Mucosa of gallbladder (tissue), 1 donor: ENCODE measurements at places on chromosomes 7 and 10.
A peak's percentile ranks its signal among the peaks of the same experiment; 100 is the strongest.

DNA sequence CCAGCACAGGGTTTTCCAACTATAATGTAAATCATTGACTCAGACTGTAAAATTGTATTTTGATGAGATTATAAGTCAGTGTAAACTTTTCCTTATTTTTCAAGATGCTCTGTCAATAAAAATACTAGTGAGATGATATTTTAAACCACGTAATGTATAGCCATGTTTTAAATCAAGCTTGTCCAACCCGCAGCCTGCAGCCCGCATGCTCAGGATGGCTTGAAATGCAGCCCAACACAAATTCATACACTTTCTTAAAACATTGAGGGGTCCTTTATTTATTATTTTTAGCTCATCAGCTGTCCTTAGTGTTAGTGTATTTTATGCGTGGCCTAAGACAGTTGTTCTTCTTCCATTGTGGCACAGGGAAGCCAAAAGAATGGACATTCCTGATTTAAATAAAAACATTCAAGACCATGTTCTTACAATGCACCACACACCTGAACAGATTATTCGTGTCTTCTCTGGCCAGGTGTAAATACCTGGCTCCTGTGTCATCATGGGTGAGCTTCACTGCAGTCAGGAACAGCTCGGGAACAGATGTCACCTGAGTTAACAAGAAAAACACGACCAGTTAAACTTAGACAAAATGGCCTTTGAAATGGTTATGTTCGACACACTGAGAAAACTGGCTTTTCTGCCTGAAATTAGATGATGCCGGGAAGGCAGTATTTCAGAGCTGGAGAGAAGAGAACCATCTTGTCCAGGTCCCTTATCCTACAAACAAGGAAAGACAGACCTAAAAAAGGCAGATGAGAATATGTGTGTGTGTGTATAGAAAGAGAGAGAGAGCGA lies 5.9 kb downstream of the PITRM1 start:
- DNase-seq: no peak

- no peak for DNase-seq
Measured at GRCh38 chr10:104349623-104350126, 4.0 kb upstream of the CFAP58 start.

DNA sequence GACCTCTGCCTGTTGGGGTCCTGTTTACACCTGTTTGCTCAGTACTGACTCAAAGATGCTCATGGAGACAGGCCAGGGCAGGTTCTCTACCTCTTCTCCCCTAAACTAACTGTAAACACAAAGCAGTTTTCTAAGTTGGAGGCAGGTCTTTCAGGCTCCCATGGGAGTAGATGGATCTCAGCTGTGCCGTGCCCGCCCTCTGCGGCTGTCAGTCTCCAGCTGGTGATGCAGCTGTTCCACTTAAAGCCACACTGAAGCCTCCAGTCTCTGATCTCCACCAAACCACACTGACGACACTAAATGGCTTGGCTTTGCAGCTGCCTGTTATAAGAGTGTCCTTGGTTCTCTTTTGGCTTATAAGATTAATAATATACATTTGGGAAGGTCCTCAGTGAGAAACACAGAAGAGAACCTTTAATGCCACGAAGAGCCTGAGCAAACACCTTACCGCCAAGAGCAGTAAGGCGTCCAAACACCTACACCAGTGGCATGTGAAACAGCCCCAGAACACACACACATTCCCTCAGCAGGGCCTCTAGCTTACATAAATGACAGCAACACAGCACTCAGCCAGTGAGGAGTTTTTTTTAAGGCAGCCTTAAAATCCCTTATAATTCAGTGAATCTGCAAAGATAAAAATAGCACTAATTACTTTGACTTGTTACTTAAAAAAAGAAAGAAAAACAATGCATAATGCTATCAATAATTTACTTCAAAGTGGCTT lies 60.4 kb upstream of the KCNIP2 start:
- no peak for DNase-seq

- no peak for DNase-seq
Measured at GRCh38 chr7:34080513-34080912, 175.2 kb downstream of the BMPER start.

GRCh38 chr10:78905957-78906308 lies 162.8 kb upstream of the ZMIZ1 start:
- no peak for DNase-seq

DNA sequence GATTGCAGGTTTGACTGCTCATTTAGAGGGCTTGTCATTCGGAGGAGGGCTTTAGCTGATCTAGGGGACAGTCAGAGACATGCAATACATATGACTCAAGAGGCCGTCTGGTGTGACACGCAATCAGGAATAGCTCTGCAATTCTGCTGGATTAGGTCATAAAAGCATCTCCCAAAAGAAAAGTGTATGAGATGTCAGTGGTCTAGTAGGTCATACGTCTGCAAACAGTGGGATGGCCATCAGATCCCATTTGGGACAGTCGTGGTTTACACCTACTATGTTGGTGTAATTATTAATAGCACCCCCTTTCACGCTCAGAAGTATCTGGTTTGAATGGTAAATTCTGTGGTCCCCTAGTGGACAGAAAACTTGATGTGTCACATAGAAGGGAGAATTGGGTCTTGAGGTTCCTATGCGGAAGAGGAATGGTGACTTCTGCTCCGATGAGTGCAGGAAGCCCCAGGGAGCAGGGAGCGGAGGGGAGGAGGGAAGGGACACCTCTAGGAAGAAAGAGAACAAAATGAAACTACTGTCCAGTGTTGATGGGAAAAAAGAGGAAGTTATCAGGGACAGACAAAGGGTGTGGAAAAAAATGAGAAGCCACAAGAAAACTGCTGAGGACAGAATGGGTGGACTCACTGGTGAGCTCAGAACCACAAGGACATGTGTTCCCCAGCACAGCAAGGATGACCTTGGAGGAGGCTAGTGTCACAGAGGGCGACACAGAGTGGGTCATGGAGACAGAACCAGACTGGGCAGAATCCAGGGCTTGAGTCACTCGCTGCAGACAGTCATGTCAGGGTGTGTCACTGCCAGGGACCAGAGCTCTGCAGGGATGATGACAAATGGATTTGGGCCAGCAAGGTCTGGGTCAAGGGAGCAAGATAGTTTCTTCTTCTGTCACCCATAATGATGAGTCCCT lies 59.9 kb downstream of the MAP3K8 start:
- DNase-seq: peak; percentile 43

DNA sequence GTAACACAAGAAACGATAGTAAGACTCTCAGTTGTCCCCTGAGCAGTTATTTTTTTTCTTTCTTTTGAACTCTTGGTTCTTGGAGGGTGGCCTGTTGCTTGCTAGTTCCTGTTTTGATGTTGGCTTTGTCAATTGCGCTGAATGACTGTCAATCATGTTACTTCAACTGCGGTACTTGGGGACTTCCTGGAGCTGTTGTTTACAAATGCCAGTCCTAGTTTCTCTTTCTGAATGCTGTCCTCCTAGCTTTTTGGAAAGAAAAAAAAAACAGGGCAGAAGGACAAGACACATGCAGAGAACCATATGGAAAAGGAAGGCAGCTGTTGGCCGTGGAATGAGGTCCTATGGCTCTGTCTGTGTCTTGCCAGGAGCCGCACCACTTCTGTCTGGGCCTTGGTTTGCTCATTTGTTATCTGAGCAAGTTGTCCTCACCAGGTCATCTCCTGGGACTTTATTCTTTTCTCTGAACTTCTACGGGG lies 7.0 kb upstream of the PDCD4 start:
- DNase-seq: no peak

DNA sequence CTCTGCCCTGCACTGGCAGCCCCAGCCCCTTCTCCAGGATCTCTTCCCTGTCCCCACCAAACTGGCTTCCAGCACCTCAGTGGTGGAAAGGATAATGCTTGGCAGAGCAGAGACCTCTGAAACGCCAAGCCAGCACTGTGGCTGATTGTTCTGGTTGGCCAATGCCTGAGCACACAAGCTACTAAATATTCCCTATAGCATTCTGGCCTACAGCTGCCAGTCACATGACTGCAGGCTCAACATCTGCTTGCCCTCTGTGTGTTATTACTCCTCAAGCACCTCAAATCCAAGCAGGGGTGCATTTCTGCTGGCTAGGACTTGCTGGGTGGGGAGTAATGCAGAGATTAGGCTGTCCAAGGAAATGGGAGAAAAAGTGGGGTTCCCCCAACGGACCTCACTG lies 6.1 kb downstream of the TBATA start:
- DNase-seq: no peak

DNA sequence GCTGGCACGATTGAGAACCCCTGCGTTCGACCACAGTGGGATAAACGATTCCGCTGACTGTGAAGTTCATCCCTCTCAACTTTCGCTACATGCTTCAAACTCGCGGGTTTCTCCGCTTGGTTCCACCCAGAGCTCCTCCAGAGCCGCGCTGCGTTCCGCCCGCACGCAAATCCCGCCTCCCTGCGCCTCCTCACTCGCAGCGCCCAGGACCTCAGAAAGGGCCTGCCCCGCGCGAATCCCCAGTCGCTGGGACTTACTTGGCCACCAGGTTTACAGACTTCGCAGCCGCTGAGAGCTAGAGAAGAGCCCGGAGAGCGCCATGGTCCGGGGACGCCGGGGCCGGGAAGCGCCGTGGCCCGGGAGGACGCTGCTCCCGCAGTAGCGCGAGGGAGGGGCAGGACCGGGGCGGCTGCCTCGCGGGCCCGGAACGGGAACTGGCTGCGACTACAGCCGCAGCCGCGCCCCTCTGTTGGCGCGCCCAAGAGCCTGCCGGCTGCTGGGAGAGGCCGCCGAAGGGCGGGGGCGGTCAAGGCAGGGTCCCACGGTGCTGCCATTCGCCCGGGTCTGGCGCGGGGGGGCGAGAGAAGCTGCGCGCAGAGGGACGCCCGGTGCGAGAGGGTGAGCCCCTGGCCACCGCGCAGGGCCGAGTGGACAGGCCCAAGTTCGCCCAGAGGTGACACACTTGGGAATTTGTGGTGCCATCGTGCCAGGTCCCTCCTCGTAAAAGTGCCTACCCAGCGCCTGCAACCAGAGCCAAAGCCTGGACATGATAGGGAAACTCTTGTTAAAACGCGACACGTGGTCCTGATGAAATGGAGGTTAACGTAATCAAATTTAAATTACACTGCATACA lies at the start of gene NOD1:
TSS of gene NOD1 (minus strand) at position 436 of the 853 bp plus-strand sequence. CDS start 21,863 bp downstream, outside the sequence.
- peak; percentile 63 for DNase-seq

DNA sequence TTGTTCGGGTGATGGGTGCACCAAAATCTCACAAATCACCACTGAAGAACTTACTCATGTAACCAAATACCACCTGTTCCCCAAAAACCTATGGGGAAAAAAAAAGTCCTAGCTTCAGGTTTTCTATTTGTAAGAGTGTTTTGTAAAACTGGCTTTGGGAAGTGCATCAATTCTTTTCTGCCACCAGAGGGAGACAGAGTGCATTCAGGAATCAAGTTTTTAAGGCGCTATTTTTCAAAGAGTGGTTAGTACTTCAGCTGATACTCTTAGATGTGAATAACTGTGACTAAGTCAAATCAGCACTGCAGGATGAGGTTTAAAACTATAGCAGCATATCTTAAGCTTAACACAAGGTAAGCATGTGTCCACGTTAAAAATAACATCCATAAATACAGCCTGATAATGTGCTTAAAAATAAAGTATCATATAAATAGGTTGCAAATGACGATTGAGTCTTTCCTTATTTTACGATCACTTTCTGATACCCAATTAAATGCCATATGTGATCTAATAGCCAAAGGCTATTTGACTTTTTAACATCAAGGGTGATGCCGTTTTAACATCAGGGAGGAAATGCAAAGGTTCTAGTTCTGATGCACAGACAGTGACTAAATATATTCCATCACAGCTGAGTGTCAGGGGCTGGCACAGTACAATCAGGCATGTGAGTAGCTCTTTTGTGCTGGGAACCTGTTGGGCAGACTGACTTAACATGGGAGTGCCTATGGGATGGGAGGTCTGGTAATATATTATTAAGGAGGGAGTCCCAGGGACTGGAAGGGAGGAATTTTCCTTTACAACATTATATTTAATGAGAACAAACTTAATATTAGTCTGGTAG lies 10.6 kb upstream of the LYZL2 start:
- no peak for DNase-seq

DNA sequence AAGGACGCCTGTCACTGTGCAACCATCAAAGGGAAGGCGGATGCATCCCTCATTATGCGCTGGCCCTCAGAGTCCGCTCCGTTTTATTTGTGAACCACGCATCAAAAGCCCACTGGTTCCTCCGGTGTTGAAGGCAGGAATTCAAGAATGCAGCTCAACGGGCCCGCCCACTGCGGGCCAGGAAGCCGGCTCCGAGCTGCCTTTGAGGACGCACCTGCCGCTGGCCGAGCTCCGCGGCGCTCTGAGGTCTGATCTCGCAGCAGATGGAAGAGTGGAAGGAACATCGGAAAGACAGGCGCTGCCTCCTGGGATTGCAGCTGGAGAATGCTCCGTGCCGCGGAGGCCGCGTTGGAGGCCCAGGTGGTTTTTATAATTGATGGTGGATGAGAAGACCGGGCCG lies 56.9 kb upstream of the ADGRA1 start:
- DNase-seq: no peak

- DNase-seq: peak; percentile 44
Measured at GRCh38 chr7:43648473-43649406, 65.8 kb downstream of the STK17A start.

- DNase-seq: no peak
Measured at GRCh38 chr7:28957064-28957750, 923 bp downstream of the TRIL start.

- no peak for DNase-seq
Measured at GRCh38 chr7:28847176-28847575, 111.0 kb downstream of the TRIL start.

DNA sequence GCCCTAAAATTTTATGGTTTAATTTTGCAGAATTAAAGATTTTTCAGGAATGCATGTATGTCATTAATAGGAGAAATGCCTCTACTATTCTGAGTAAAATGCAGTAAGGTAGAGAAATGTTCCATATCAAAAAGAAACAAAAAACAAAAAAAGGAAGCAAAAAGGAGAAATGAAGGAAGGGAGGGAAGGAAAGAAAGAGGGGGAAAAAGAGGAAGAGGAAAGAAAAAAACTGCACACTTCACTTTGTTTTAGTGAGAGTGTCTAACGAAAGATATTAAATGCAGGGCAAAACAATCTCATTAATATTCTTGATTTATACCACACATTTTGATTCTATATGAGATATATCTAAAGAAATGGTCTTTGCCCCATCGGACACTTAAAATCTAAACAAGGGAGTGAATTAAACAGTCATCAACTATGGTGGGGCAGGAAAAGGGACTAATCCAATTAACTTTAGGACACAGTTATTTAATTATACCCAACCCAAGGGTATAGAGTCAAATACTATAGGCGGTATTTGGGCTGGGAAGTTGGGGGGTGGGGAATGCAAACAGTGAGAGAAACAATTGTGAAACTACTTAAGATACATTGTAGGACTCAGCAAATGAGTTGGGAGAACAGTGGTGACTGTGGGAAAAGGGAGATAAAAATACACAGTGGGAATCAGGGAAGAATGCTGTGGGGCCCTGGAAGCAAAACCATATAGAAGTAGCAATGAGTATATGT lies 27.0 kb downstream of the IMMP2L start:
- no peak for DNase-seq

DNA sequence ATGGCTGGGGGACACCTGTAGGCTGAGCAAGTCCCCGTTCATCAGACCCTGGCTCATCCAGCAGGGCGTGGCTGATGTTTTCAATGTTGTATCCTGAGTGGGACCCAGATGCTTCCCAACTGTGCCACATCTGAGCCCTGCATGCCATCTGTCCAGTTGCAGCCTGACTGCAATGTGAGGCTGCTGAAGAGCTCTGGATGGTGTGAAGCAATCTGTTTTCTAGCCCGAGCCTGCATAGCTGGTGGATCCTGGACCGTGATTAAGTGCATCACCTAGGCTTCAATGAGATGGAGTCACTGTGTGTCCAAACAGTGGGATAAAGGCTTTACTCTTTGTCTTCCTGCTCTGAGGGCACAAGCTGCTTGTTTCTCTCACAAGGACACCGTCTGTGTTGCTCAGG lies 99.8 kb downstream of the TCF7L2 start:
- no peak for DNase-seq
